ENCODE measurements at places on chromosomes 11 and 22. TPM values are rescaled to one million over a fixed set of nuclear protein-coding genes. Genes with fewer than 3 reads are reported as not detected.

The LARGE1 gene
- total RNA-seq = 0.10 TPM

The ZP1 gene
- not detected for total RNA-seq

- H3K27ac ChIP-seq = no peak overlapping the region
- no peak for DNase-seq
- peaks cover 8% of the 10 kb centered on the region for H3K36me3 ChIP-seq
- peaks cover 39% of the 10 kb centered on the region for H3K4me1 ChIP-seq
These were observed 8.6 kb downstream of the TBCEL start for GRCh38 chr11:121032546-121032945.

- no peaks in the 10 kb centered on the region for H3K4me1 ChIP-seq
- no peaks in the 10 kb centered on the region for H3K36me3 ChIP-seq
- no peak overlapping the region for H3K4me3 ChIP-seq
- H3K27me3 ChIP-seq = peaks cover 2% of the 10 kb centered on the region
These were observed 158.9 kb downstream of the MYO18B start for GRCh38 chr22:25900880-25901279.

- no peaks in the 10 kb centered on the region for H3K27me3 ChIP-seq
- H3K4me3 ChIP-seq = no peak overlapping the region
- H3K36me3 ChIP-seq = no peaks in the 10 kb centered on the region
- no peak for DNase-seq
- H3K4me1 ChIP-seq = no peaks in the 10 kb centered on the region
These were observed 991.2 kb upstream of the TENM4 start for GRCh38 chr11:80432057-80432456.

GRCh38 chr11:32213223-32213622, 122.3 kb downstream of the RCN1 start:
- no peak overlapping the region for H3K27ac ChIP-seq
- no peak overlapping the region for H3K4me3 ChIP-seq
- H3K36me3 ChIP-seq = no peaks in the 10 kb centered on the region
- H3K4me1 ChIP-seq = no peaks in the 10 kb centered on the region

DNA sequence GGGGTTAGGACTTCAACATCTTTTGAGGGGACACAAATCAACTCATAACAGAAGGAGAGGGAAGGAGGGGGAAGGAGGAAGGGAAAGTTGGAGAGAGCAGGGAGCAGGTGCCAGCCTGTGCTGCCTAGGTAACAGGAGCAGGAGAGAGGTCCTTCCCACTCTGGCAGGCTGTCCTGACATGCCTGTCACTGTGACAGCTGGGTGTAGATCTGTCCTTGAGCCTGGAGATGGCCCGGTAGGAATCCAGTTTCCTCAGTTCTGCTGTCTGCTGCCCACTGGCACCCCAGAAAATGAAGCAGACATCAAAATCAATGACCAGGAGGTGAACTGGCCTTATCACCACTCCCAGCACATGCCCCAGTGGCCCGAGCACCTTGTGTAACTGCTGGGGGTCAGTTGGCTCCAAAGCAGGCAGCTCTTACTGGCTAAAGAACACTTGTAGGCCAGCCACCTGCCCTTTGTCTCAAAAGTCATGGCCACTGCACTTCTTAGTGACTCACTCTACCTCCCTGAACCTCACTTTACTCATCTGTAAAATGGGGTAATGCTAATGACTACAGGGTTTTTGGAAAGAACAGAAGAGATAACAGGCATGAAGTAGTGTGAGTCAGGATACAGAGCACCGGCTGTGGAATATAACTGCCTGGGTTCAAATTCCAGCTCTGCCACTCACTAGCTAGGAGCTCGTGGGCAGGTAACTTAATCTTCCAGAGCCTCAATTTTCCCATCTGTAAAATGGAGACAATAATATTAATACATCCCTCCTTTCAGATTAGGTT, 8.0 kb upstream of the TSPAN18 start:
- H3K27me3 ChIP-seq = peaks cover 28% of the 10 kb centered on the region
- no peak for DNase-seq
- no peak overlapping the region for H3K4me3 ChIP-seq
- no peaks in the 10 kb centered on the region for H3K36me3 ChIP-seq
- no peaks in the 10 kb centered on the region for H3K4me1 ChIP-seq

GRCh38 chr22:44686873-44687600, 15.0 kb upstream of the PRR5 start:
- no peaks in the 10 kb centered on the region for H3K36me3 ChIP-seq
- H3K27me3 ChIP-seq = peaks cover 1% of the 10 kb centered on the region
- DNase-seq = no peak

DNA sequence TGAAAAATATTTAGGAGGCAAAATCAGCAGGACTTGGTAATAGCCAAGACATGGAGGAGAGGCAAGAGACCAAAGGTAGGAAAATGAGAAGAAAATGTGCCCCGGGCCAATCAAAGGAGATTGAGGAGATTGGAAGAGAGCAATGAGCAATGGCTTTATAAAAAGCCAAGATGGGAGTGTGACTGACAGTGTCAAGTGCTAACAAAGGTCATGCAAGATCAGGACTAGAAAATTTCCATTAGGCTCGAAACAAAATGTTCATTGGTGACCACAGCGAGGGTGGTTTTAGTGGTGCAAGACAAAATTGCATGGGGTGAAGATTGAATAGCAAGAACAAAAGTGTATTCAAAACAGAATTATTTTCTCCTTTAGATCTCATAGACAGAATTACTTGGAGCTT, 45.2 kb upstream of the TBCEL start:
- no peak overlapping the region for H3K4me3 ChIP-seq
- H3K36me3 ChIP-seq = no peaks in the 10 kb centered on the region
- no peak for DNase-seq
- no peaks in the 10 kb centered on the region for H3K4me1 ChIP-seq

DNA sequence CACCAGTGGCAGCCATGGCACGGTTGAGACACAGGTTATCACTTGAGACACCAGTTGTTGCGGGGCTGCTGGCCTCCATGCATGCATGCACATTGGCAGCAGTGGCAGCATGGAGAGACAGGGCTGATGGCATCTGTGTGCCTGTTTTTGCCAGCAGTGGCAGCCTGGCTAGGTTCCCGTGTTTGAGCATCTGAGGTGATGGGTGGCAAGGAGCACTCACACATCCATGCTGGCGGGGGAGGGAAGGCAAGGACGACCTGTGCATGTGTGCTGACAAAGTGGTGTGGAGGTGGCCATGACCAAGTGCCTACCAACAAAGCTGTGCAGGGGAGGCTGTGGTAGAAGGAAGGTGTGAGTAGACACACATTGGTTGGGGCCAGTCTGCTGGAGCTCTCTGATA, 133.5 kb downstream of the CNTN5 start:
- DNase-seq = no peak
- no peak overlapping the region for H3K4me3 ChIP-seq
- no peaks in the 10 kb centered on the region for H3K27me3 ChIP-seq
- no peaks in the 10 kb centered on the region for H3K36me3 ChIP-seq
- no peaks in the 10 kb centered on the region for H3K4me1 ChIP-seq

DNA sequence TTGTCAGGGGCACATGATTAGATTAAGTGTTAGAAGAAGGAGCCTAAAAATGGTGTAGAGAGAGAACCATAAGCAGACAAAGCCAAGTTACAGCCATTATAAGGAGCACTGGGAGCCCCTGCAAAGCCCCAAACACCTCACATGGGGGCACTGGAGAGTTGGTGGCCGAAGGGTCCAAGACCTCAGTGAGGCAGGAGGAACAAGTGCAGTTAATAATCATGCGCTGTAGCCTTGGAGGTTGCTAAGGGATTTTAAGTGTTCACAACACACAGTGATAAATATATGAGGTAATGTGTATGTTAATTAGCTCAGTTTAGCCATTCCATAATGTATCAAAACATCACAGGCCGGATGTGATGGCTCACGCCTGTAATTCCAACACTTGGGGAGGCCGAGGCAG, 54.4 kb upstream of the JAM3 start:
- DNase-seq = no peak
- no peak overlapping the region for H3K4me3 ChIP-seq
- H3K27me3 ChIP-seq = peaks cover 47% of the 10 kb centered on the region
- no peaks in the 10 kb centered on the region for H3K36me3 ChIP-seq

Data from activated T-helper 1 cell treated with anti-CD3 and anti-CD28 coated beads, Interleukin-12 subunit alpha, Interleukin-12 subunit beta, Interleukin-2, Interleukin-4 antibody, amounts not matched to agents 30 ng/mL and 10 ng/mL and 1 ng/mL, durations not matched to agents 14 hours and 24 hours and 36 hours (primary cell).